ENCODE measurements at places on chromosomes 4 and X.

- DNase-seq, result no peak
These were observed 2.7 kb upstream of the ATP10D start for GRCh38 chr4:47482326-47482725.

DNA sequence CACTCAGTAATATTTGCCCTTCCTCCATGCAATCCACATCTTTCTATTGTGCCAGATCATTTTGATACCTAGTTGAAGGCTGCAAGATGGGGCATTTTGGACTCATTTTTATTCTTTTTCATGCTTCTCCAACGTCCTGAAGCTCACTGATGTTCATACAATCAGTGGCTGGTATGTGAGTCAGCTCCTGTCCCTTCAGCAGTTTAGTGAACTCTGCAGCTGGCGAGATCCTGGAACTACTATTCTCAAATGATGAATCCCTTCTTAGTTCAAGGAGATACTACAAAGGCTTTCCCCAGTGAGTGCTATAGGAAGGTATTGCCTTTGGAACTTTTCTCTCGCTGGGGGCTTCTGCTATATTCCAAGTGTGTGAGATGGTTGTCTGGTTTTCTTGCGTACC, 9.6 kb upstream of the CCDC149 start:
- no peak for DNase-seq

DNA sequence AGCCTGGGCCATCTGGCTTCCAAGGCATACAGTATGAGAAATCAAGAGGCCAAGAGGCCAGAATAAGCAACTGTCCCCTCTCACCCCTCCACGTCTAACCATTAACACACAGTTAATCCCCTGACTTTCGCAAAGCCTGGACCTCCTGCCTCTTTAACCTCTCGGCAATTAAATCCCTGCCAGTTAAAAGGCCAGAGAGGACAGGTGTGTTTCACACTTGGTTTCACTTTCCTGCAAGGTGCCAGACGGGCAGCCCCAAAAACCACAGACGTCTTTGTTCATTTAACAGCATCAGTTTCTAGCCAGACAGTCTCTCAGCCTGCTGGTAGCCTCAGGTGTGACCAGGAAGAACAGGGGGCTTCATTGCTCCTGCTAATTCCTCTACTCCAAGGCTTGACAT, 91.1 kb upstream of the KIT start:
- DNase-seq, result peak; percentile 68

DNA sequence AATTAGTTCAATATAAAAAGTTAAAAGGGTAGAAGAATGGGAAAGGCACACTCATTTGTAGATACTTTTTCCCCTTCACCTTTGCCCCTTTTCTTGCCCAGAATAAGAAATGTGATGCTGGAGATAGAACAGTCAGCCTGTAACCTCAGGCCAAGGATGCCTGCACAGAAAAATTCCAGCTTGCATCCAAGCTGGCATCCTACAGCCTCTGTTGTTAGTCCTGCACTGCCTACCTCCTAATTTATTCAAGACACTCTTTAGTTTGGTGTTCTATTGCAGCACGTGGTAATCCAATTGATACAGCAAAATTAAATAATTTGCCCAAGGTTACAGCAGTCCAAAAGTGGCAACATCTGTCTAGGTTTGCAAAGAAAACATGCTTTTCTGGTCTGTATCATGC, 9.7 kb upstream of the USO1 start:
- no peak for DNase-seq

GRCh38 chr4:1179089-1179441, 6.7 kb upstream of the SPON2 start:
- DNase-seq, result no peak
